Endothelial cell (in vitro differentiated cells): ENCODE measurements at places on chromosomes 3 and 15. TPM values are rescaled to one million over a fixed set of nuclear protein-coding genes. Genes with fewer than 3 reads are reported as not detected.

DNA sequence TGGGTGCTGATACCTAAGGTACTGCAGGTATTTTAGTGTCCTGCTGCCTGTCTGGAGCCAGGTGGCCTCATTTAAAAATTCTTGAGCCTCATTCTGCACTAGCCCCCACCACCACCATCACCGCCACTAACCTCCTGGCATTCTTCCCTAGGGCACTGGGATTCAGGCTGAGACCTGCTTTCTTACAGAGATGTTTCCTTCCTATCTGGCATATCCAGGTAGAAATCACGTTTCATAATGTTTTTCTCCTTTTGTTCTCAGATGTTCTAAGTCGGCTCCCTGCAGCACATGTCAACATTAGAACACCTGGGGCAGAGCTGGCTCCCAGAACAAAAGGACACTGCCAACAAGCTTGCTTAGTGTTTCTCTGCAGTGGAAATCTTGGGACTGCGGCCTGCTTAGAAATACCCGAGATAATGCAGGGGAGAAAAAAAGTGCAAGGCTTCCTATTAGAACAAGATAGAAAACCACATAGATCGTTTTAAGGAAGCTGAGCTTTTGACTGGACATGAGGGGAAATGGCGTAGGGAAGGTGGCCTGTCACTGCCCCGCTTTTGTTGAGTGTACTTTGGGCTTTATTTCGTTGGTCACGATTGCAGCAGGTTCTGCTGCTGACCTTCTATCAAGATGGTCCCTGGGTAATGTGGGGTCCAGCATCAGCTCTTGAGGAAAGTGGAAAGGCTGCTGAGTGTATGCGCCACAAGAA is 59.6 kb upstream of the PPARG start:
- no peak for DNase-seq

- DNase-seq: peak; percentile 38
Observed at GRCh38 chr15:34609102-34610057, 25.9 kb upstream of the GOLGA8B start.

GRCh38 chr3:60169755-60170154 is 1081.5 kb downstream of the FHIT start:
- DNase-seq: no peak

- no peak for DNase-seq
Observed at GRCh38 chr3:136067211-136067610, 101.7 kb downstream of the PPP2R3A start.

GRCh38 chr15:27855137-27855536 is 244.0 kb downstream of the OCA2 start:
- no peak for DNase-seq

DNA sequence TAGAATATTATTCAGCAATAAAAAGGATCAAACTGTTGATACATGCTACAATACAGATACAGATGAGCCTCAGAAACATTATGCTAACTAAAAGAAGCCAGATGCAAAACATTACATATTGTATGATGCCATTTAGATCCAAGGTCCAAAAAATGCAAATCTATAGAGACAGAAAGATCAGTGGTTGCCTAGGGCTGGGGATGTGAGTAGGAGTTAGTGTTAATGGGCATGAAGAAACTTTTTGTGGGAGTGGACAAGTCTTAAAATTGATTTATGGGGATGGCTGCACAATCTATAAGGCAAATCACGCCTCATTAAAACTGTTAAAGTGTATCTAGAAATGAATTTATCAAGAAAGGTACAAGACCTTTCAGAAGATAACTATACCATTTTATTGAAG is 45.0 kb downstream of the EHHADH start:
- DNase-seq: no peak

Gene CCPG1
- total RNA-seq: 31.5 TPM

- DNase-seq: no peak
Observed at GRCh38 chr3:114565216-114565615, 271.4 kb downstream of the TIGIT start.

DNA sequence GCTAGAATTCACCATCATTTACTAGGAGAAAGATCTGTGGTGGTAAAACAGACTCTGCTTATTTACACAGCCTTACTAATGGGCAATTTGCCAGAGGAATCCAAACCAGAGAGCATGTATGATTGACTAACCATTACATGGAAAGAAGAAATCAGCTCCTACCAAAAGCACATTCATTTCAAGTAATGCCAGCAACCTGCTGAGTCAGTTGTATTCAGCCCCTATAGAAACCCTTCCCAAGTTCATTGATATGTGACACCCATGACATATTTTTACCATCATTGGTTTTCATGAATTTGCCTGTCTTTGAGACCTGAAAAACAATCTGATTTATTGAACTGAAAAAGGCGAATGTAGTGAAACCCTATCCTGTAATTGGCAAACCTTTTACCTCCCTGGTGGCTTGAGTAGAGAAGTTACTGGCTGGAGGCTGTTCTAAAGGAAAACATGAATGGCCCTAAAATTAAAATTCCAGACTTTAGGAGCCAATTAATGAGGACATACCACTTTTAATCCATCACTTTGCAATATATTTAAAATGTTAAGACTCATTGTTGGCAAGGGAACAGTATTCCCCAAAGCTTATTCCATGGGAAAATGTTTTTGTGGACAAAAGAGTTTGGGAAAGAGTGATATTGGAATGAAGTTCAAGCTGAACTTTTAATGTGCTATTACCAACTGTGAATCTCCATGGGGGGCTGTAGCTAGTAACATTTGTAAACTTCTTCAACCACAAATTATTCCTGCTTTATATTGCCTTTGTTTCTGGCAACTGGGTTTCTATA is 542.9 kb downstream of the FHIT start:
- DNase-seq: no peak
